ENCODE measurements at places on chromosomes 11 and 22. TPM values are rescaled to one million over a fixed set of nuclear protein-coding genes. Genes with fewer than 3 reads are reported as not detected.

GTSE1 gene
- 37.3 TPM for total RNA-seq

OR6T1 gene
- total RNA-seq = not detected

DNA sequence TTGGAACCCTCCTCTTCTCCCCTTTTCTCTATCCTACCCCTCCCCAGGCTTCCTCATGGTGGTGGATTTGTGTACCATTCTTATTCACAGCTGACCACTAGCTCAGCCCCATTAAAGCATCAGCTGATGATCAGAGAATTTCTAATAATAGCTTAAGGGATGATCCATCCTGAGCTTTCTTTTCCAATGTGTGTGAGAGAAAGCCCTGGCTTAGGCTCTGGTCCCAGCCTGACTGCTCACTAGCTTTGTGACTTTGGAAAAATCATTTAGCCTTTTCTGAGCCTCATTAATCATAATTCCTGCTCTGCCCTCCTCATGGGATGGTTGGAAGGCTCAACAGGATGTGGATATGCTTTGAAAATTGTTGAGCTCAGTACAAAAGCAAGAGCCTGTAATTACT, 26.3 kb upstream of the CCDC90B start:
- H3K4me1 ChIP-seq = no peaks in the 10 kb centered on the region
- H3K27ac ChIP-seq = no peak overlapping the region
- peaks cover 5% of the 10 kb centered on the region for H3K27me3 ChIP-seq
- DNase-seq = no peak
- H3K36me3 ChIP-seq = peaks cover 1% of the 10 kb centered on the region

CARNS1 gene
- 3.7 TPM for total RNA-seq

DNA sequence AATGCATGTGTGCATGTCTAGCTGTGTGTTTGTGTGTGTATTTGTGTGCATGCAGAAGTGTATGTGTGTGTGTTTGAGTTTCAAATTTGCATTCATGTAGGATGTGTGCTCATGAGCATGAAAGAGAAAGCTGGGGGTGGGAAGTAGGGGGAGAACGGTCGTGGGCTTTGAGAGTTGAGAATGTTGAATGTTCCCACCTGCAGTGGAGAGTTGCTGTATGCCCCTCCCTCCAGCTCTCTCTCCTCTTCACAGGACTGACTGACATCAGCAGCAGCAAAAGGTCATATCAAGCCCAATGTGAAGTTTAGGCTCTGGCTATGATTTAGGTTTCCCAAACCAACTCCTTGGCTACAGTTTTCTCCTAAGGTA, 63.8 kb upstream of the RRAS2 start:
- H3K27ac ChIP-seq = no peak overlapping the region
- no peak for DNase-seq
- H3K4me1 ChIP-seq = peaks cover 4% of the 10 kb centered on the region
- no peak overlapping the region for H3K4me3 ChIP-seq
- no peaks in the 10 kb centered on the region for H3K36me3 ChIP-seq
- no peaks in the 10 kb centered on the region for H3K27me3 ChIP-seq

ARHGAP8 gene
- 3.2 TPM for total RNA-seq

GRCh38 chr11:12958986-12959385, 50.1 kb upstream of the RASSF10 start:
- H3K4me1 ChIP-seq = no peaks in the 10 kb centered on the region
- H3K36me3 ChIP-seq = no peaks in the 10 kb centered on the region
- peaks cover 14% of the 10 kb centered on the region for H3K27me3 ChIP-seq

- no peak for DNase-seq
- no peak overlapping the region for H3K4me3 ChIP-seq
- H3K4me1 ChIP-seq = no peaks in the 10 kb centered on the region
- H3K27ac ChIP-seq = no peak overlapping the region
- peaks cover 19% of the 10 kb centered on the region for H3K36me3 ChIP-seq
Measured at GRCh38 chr11:10502770-10503169, 38.2 kb downstream of the RNF141 start.

DNA sequence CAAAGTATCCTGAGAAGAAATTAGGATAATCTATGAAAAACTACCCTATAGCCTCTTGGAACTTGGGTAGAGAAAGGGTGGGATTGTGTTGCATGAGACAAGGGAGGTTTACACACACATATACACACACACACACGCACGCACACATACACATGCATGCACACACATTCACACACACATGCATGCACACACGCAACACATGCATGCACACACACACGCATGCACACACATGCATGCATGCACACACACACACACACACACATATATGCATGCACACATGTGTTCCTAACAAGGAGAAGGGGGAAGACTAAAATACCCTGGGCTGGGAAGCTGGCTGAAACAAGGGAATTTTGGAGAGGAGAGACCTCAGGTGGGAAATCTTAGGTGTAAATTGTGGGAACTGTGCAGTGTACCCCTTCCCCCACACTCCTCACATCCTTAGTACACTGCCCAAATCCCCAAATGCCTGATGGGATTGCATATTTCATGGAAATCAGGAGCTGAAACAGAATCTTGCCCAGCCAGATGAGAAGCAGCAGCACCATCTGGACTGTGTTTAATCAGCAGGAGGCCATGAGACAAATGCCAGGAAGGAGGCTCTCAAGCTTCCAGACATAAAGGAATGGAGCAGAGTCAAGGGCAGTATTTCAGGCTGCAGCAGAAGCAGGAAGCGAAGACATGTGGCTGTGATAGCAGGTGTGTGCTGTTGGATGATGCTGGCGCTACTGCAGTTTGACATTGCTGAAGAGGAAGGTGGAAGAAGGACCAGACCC, 14.6 kb upstream of the POLD3 start:
- H3K27ac ChIP-seq = no peak overlapping the region
- H3K27me3 ChIP-seq = no peaks in the 10 kb centered on the region
- H3K4me3 ChIP-seq = no peak overlapping the region
- H3K4me1 ChIP-seq = no peaks in the 10 kb centered on the region

OR52A1 gene
- not detected for total RNA-seq

DNA sequence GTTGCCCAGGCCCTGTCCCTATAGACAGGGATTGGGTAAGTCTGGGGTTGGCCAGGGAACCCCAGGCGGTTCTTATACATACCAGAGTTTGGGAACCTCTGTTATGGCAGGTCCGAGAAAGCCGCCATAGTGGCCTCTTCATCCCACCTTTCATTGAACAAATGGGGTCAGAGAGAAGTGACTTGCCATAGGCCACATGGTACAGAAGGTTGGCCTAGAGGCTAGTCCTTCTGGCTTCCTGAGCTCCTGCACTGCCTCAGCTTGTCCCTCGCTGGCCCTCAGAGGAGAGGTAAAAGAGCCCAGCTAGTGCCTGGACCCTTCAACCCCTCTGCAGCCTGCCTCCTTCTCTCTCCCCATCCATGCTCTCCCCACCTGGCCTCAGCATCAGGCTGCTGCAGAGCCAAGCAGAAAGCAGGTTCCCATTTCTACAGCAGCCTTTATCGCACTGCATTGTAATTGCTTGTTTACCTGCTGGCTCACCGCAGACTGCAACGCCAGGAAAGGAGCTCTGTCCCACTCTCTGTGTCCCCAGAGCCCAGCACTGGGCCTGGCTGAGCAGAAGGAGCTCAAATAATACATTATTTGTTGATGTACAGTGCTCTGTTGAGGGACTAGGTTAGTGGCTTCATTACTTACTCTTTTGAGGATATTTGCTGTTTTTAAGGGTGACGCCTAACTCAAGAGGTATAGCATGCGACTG, 103.6 kb downstream of the TRIM29 start:
- peaks cover 12% of the 10 kb centered on the region for H3K27me3 ChIP-seq
- DNase-seq = no peak
- no peaks in the 10 kb centered on the region for H3K36me3 ChIP-seq

ESRRA gene
- total RNA-seq = 46.9 TPM

DNA sequence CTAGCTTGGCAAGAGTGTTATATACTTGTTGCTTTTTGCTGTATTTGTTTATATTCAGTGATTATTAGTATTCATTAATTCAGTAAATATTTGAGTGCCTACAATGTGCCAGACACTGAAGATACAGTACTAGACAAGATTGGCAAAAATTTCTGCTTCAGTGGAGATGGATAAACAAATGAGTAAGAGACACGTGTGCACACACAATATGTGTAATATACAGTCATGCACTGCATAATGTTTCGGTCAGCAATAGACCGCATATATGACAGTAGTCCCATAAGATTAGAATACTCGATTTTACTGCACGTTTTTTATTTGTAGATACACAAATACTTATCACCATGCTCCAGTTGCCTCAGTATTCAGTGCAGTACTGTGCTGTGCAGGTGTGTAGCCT, 104.9 kb upstream of the GAL start:
- no peak overlapping the region for H3K27ac ChIP-seq
- no peak for DNase-seq
- H3K4me1 ChIP-seq = peaks cover 30% of the 10 kb centered on the region
- H3K4me3 ChIP-seq = no peak overlapping the region

- peaks cover 44% of the 10 kb centered on the region for H3K4me1 ChIP-seq
- H3K36me3 ChIP-seq = peaks cover 12% of the 10 kb centered on the region
- peak; percentile 42 for DNase-seq
- no peaks in the 10 kb centered on the region for H3K27me3 ChIP-seq
Measured at GRCh38 chr22:40224702-40225101, 47.0 kb downstream of the TNRC6B start.

DNA sequence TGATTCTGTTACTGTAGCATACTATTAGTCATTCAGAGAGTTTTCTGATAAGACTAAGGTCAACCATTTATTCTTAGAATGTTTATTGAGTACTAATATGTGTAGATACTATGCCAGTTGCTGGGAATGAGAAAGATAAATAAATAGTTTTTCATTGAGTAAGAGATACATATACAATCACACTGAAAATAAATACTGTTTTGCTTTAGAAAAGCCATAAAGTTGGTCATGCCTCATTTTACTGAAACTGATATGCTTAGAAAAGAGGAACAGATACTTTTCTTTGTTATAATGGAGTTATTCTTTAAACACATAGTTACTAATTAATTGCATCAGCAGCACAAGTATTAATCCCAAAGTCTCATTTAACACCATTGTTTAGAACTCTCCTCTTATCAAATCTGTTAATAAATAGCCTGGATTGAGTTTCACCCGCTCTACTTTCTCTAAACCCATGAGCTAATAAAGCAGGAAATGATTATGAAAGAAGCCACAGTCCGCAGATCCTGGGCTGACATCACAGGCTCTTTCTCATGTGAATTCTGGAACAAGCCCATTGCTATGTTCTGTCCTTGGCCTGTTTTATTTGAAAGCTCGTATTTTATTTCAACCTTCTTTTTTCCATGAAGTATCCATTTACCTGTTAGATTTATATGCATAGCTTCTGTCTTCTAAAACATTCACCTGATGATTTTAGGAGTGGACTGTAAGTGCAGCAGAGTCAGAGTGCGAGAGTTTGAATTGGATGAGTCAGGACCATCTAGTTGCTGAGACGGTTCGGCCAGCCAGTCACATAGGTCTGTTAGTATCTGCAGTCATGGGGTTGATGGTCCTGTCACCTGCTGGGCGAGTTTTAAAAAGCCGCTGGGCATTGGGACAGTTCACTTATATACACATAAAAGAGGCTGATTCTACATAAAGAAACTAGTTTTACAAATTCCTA, 35.5 kb downstream of the PIWIL4 start:
- H3K27ac ChIP-seq = no peak overlapping the region
- H3K36me3 ChIP-seq = peaks cover 7% of the 10 kb centered on the region
- H3K4me3 ChIP-seq = no peak overlapping the region
- H3K27me3 ChIP-seq = no peaks in the 10 kb centered on the region

TRIM48 gene
- total RNA-seq = not detected

KLHL35 gene
- total RNA-seq = 0.58 TPM

- peaks cover 6% of the 10 kb centered on the region for H3K36me3 ChIP-seq
- H3K4me1 ChIP-seq = no peaks in the 10 kb centered on the region
- no peaks in the 10 kb centered on the region for H3K27me3 ChIP-seq
- no peak for DNase-seq
Measured at GRCh38 chr11:108530426-108530825, 32.2 kb upstream of the POGLUT3 start.

PGA5 gene
- total RNA-seq = not detected

Data from activated naive CD8-positive, alpha-beta T cell treated with anti-CD3 and anti-CD28 coated beads for 36 hours (primary cell).